ENCODE measurements at places on chromosomes 7 and 10.
A peak's percentile ranks its signal among the peaks of the same experiment; 100 is the strongest.

DNA sequence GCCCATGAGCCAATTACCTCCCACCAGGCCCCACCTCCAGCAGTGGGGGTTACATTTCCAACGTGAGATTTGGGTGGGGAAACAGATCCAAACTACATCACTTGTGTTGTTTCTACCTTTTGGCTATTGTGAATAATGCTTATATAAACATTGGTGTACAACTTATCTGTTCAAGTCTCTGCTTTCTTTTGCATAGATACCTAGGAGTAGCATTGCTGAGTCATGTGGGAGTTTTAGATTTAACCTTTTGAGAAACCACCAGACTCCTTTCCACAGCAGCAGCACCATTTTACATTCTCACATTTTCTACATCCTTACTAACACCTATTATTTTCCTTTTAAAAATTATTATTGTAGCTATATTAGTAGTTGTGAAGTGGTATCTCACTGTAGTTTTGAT, 14.4 kb upstream of the FRA10AC1 start:
- no peak for DNase-seq

GRCh38 chr10:6045314-6045848, 16.8 kb downstream of the IL2RA start:
- no peak for DNase-seq

DNA sequence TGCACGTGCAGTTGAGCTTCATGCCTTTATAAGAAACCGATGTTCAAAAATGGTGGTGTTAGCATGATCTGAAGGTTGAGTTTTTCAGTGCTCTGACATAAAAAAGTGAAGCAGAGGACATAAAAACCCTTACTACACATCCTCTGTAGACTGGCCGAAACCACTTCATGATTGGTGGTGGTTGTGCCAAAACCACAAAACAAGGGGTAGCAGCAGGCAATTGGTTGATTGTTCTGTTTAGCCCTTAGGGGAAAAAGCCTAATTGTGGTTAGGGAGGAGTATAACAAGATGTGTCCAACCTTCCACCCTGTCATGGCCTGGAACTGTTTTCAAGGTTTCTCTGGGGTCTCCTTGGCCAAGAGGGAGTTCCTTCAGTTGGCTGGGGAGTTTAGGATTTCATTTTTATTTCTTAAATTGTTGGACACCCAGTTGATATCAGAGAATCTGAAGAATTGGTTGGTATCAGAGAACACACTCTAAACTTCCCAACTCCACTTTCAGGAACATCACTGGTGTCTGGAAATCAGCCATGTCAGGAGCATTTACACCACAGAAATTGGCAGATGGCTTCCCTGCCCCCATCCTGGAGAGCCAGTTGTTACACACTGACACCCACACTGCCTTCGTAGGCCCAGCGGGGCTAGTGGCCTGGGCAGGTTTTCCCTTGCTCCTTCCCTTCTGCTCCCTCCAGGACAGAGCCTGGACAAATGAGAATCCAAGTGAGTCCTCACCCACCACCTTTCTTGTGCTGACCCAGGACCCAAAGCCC, 18.8 kb downstream of the MRPS24 start:
- DNase-seq = no peak

- no peak for DNase-seq
Observed at GRCh38 chr10:66838656-66839055, 87.2 kb upstream of the LRRTM3 start.

DNA sequence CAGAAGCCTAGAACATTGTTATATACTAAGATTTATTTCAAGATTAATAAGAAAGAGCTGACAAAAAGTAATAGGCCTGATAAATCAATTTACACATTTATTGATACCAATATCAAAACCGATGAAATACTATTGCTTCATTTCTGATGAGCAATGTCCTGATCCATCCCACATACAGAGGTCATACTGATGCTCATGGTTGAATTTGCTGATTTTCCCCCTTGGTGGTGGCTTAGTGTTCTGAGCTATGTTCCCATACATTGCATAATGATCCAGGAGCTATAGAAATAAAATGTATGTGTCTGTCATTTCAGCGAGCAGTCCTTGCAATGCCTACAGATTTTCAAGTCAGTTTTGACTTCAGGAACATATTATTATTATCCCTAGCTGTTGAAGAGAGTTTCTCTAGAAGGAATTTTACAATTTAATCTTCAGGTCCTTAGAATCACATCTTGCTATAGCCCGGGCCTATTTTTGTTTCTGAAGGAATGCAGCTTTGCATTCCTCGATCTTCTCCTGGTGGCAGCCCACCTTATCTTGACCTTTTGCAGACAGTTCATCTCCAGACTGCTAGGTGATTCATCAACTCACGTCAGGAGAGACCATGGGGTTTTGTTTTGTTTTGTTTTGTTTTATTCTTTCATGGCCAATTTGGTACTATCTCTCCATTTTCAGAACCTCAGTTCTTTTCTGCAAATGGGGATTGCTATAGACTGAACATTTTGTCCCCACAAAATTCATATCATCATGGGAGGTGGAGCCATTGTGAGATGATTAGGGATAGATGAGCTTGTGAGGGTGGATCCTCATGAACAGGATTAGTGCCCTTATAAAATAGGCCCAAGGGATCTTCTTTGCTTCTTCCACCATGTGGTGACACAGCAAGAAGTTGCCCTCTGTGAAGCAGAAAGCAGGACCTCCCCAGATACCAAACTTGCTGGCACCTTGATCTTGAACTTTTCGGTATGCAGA, 465.6 kb upstream of the IGFBP3 start:
- no peak for DNase-seq

DNA sequence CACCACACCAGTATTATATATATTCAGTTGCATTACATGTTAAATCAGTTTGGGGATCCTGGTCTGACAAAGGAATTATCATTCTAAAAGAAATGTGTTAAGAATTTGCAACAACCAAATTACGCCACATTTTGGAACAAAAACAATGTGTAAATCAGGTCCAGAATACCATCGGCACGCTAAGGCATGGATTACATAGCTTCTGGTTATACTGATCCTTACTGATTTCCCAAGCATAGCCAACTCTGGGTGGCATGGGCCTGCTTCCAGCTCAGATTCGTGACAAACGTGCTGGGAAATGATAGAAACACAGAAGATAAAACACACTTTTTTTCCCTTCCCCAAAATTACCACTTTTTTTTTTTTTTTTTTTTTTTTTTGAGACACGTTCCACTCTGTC, 660.0 kb downstream of the SORCS1 start:
- no peak for DNase-seq

- DNase-seq = no peak
Observed at GRCh38 chr7:115971506-115971905, 59.1 kb downstream of the TFEC start.

GRCh38 chr7:4951903-4952636, 6.9 kb downstream of the MMD2 start:
- DNase-seq = no peak

GRCh38 chr7:122457969-122458368, 153.4 kb upstream of the FEZF1 start:
- DNase-seq = no peak

GRCh38 chr7:123747620-123748141, 1.1 kb downstream of the WASL start:
- DNase-seq = no peak

DNA sequence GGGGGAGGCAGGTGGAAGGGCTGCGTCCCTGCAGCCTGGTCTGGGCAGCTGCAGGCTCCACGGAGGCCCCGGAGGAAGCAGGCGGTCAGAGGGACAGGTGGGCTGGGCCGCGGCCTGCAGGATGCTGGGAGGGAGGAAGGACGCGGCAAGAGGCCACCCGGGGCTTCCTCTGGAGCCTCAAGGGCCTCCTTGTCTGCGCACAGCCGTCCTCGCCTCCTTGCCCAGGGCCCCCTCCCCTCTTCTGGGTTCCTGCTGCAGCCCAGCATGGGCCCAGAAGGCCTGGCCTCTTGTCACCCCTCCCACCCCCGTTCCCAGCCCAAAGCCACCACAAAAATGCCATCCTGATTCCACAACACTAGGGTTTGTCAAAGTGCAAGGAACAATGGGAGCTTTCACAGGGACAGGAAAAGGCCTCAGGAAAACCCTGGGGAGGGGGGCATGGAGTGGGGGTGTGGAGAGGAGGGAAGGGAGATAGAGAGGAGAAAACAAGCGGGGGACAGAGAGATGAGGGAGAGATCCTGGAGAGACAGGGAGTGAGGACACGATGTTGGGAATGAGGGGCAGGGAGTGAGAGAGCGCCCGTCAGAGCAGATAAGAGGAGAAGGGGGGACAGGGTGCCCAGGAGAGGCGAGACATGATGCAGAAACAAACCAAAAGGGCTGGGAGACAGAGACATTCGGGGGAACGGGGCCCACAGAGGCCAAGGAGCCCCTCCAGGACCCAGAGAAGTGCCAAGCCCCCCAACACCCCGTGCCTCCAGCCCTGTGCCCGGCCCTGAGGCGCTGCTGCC, 41.8 kb downstream of the ZCCHC24 start:
- DNase-seq = no peak

- DNase-seq = no peak
Observed at GRCh38 chr7:67619175-67619574, 622.5 kb downstream of the TYW1 start.

DNA sequence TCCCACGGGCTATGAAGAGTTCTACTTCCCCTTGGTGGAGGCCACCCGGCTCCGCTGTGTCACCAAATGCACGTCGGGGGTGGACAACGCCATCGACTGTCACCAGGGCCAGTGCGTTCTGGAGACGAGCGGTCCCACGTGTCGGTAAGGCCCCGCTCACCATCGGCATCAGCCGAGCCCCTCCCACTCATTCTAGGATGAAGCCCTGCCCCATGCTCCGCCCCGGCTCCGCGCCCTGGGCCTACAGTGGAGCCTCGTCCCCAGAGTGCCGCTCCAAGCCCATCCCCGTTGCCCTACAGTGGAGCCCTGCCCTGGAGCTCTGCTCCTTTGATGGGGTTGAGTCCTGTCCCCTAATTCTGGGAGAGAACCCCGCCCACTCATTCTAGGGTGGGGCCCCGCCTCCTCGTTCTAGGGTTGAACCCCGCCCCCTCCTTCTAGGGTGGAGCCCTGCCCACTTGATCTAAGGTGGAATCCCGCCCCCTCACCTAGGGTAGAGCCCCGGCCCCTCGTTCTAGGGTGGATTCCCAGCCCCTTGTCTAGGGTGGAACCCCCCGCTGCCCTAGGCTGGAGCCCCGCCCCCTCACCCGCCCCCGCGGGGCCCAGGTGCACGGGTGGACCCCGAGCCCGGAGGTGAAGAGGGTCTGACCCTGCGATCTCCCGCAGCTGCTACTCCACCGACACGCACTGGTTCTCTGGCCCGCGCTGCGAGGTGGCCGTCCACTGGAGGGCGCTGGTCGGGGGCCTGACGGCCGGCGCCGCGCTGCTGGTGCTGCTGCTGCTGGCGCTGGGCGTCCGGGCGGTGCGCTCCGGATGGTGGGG, 3.4 kb upstream of the MUC12 start:
- DNase-seq = peak; percentile 42

GRCh38 chr10:11533328-11533781, 78.1 kb downstream of the USP6NL start:
- DNase-seq = no peak

- no peak for DNase-seq
Observed at GRCh38 chr10:15314482-15315045, 56.5 kb downstream of the FAM171A1 start.

- DNase-seq = no peak
Observed at GRCh38 chr7:117193564-117193963, 129.3 kb downstream of the WNT2 start.

DNA sequence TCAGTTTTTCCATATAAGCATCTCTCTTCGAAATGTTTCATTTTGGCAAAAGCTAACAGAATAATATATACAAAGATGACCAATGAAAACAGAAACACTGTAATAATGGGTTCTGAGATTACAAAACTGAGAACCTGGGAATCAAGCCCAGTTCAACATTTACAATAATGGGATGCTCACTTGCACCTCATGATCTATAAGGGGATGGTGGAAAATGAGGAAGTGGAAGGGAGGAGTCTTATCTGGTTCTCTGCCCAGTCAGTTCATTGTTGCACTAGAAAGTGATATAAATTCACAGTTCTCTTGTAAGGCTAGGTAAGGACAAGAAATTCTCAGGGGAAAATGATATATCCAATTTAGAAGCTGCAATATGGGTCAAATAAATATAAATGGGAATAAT, 31.7 kb upstream of the RHOBTB1 start:
- DNase-seq = no peak

- no peak for DNase-seq
Observed at GRCh38 chr7:18667466-18667865, 171.9 kb downstream of the HDAC9 start.

GRCh38 chr10:110558041-110558440, 9.5 kb upstream of the SMC3 start:
- DNase-seq = no peak

DNA sequence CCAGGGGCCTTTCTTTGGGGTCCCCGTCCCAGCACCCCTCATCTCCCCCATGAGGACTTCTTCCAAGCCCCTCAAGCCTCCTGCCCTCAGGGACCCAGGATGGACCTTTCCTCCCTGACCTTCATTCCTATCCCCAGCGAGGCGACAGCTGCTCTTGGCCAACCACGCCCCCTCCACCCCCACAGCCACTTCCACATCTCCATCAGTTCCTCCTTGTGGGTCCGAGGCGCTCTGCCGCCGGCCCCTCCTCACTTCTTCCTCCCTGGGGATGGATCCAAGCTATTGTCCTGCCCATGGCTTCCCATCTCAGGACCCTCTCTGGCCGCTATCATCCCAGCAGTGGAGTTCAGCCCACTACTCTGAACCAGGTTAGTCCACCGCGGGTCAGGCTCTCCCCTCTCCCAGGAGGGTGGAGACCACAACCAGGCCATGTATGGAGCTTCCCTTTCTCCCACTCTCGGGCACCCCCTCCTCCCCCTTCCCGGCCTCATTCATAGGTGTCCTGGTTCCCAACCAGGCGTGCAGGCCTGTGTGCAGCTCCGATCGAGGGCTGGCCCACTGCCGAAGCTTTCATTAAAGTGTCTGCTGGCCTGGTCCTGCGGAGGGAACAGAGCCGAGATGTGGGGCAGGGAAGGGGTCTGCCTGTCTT, 1.7 kb upstream of the SH2B2 start:
- DNase-seq = no peak

GRCh38 chr10:126191192-126191591, 197.1 kb downstream of the ADAM12 start:
- DNase-seq = no peak

GRCh38 chr10:94320285-94320914, 42.3 kb downstream of the NOC3L start:
- DNase-seq = peak; percentile 48

DNA sequence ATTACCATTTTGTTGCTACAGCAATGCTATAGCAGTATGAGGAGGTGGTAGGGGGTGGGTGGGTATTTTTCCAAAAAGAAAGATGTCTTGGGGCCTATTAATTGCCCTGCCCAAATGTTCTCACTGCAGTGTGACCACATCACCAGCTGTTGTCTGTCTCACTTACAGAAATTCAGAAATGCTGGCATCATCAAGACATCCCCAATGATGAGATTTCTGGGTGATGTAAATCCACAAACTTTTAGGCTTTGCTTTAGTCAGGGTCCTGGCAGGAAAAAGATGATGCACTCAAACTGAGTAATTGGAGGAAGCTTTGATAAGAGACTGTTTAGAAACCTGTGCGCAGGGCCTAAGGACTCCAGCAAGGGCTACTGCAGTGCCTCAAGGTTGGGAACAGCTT, 56.2 kb upstream of the OPN4 start:
- DNase-seq = no peak

Measured in stimulated activated CD8-positive, alpha-beta memory T cell treated with anti-CD3 and anti-CD28 coated beads, Interleukin-7, amount 100 ng/mL, for 1 hour (primary cell).